ENCODE measurements at places on chromosomes 12 and 14. TPM values are rescaled to one million over a fixed set of nuclear protein-coding genes. Genes with fewer than 3 reads are reported as not detected.

DNA sequence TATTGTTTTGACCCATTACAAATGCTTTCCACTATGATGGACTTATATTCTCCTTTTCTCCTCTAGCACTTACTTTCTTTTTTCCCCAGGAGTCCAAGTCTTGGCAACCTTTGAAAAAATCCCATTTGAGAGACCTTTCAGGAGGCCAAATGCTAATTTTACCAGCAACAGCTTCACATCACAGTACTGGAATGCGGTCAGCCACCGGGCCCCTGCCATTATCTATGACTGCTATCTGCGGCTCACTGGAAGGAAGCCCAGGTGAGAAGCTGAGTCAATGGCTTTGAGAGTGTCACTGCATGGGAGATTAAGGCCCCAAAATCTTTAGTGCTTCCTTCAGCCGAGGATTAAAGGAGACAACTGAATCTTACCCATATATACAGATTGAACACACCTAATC lies 64.2 kb downstream of the ERGIC2 start:
- DNase-seq: no peak

COL2A1 gene
- polyA plus RNA-seq: 60.3 TPM

DNA sequence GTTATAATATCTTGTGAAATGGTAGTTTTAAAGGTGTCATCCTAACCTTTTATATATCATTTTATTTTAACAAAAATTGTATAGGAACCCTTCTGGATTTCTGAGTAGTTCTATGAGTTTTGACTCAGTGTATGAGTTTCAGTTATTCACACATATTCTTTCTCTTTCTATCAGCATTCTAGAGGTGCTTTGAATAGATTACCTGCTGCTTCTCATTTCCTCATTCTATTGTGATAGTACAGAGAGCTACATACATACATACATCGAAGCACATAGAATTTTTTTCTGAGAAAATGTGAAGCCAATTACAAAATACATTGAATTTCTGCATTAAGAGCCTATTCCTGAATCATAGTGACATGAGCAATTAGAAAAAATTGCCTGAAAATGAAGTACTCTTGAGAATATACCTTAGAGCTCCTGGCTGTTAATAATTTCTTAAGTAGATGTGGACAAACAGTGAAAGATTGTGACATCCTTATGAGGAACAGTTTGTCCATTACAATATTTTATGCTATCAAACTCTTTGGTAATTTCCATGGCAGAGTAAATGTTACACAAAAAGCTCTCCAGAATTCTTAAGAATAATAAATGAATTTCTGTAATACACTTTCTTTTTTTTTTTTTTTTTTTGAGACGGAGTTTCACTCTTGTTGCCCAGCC lies 556.6 kb downstream of the TRHDE start:
- no peak for DNase-seq

- DNase-seq: no peak
Measured at GRCh38 chr12:63802012-63802608, 22.4 kb downstream of the RXYLT1 start.

GRCh38 chr14:96090441-96091148 lies 51.4 kb downstream of the C14orf132 start:
- peak; percentile 63 for DNase-seq

GRCh38 chr12:42686514-42687172 lies 97.1 kb upstream of the PRICKLE1 start:
- DNase-seq: no peak

OR4E2 gene
- not detected for polyA plus RNA-seq

RNFT2 gene
- 5.5 TPM for polyA plus RNA-seq

- DNase-seq: peak; percentile 17
Measured at GRCh38 chr12:58703866-58704265, 216.4 kb downstream of the LRIG3 start.

GRCh38 chr14:80607430-80608190 lies 333.9 kb downstream of the CEP128 start:
- no peak for DNase-seq

GRCh38 chr12:25741917-25742316 lies 188.8 kb upstream of the LMNTD1 start:
- no peak for DNase-seq

DNA sequence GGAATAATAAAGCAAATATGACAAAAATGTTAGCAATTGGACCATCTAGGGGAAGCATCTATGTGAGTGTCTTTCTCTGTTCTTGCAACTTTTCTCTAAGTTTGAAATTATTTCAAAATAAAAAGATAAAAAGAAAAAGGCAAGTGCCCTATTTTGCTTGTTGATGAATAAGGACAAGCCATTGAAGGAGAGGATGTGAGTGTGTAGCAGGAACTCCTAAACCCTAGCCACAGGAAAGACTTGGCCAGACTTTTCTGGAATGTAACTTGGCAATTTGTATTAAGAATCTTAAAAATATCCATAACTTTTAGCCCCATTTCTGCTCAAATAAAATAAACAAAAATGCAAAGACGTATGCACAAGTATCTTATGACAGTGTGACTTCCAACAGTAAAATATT lies 279.4 kb downstream of the CACNA1C start:
- no peak for DNase-seq

FGD6 gene
- 12.7 TPM for polyA plus RNA-seq

DNA sequence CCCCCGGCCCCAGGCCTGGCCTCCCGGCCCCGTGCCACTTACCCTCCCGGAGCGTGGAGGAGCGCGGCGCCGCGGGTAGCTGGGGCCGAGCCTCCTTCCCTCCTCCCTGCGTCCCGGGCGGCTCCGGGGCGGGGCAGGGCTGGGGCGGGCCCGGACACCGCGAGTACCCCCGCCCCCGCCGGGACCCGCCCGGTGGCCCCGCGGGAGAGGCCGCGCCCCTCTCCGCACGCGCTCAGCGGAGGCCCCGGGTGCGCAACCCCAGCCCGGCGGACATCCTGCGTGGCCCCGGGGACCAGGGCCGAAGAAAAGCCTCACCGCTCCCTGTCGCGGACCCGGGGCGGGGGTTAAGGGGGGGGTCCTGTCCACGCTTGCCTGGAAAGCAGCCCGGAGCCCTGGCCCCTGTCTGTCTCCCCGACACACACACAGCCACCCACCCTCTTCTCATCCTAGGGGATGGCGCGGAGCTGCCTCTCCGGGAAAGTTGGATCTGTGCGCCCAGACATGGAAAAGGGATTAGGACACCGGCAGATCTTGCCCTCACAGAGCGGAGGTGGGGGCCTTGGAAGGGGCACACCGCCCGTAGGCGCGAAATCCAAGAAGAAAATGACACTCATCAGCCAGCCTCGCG lies at the start of gene SYNE3:
Gene SYNE3 (minus strand): TSS at position 97 of the 628 bp plus-strand sequence. CDS start 40,829 bp downstream, outside the sequence.
- no peak for DNase-seq

DNA sequence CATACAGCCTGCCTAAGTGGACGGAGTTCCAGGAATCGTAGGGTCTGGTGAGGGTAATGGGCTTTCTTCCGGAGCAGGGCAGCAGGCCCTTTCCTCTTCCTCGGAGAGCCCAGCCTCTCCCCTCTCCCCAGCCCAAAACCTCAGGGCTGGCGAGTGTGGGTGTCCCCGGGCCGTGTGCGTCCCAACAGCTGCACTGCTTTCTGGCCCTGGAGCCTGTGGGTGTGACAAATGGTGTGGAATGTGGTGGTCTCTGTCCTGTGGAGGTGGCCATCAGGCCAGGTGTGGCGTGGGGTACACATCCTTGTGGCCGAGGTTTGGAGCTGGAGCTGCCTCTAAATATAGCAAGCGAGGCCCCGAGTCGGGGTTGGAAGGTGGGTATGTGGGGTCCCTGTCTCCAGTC lies 8.5 kb downstream of the ORAI1 start:
- no peak for DNase-seq

TAS2R19 gene
- 1.6 TPM for polyA plus RNA-seq

PRIMA1 gene
- polyA plus RNA-seq: 1.4 TPM

LIN7A gene
- polyA plus RNA-seq: 21.2 TPM

DNA sequence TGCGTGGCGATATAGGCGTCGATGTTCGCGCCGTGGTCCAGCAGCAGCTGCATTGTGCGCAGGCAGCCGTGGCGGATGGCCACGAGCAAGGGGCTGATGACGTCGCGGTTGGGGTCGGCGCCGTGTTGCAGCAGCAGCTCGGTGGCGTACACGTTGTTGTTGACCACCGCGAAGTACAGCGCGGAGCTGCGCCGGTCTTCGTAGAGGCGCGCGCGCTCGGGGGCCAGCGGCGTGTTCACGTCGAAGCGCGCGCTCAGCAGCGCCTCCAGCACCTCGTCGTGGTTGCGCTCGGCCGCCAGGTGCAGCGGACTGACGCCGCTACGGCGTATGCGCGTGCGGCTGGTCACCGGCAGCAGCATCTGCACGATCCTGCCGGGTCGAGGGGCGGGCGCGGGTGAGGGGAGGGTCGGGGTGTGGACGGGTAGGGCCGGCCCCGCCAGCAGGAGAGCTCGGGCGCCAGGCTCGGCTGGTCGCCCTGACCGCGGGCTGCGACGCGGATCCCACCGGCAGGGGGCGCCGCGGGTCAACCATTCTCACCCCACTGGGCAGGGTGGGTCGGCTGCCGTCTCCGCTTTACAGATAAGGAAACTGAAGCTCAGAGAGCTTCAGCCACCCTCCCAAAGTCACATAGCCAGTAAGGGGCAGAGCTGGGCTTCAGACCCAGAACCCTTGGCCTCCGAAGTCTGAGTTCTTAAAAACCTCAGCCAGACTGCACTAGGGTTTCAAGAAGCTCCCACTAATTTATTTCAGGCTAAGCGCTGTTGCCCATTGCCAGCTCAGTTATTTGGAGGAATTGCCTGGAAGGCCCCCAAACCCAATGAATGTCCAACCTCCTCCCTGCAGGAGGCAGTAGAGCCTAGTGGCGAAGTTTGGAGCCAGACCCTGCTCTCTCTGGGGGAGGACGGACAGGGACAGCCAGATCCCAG lies 12.4 kb downstream of the FAM181A start:
- DNase-seq: peak; percentile 50

DNA sequence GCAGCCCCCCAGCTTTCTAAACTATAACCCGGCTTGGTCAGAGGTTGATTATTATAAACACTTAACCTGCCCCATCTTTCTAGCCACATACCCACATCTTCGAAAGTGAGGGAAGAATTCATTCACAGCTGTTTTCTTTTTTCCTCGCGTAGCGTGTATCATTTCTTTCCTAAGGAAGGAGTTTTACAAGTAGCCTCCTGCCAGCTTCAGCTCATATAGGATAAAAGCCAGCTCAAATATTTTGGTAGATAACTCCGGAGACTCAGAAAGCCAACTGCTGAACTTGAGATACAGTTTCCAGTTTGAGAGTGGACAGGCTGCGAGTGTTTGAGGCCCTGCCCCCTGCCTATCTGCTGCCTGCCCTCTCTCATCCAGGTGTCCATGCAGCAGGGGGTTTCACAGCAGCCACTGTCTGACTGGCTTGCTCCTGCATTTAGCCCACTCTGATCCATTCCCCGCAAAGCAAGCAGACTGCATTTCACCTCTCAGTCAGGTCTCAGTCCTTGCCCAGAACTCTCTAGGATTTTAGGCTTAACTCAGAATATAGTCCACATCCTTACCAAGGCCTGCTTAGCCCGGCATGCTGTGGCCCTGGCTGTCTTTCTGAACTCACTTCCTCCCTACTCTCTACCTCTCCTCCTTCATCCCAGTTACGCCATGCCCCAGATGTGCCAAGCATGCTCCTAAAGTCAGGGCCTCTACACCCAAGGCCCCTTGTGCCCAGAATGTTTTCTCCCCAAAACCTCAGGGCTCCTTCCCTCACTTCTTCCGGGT lies 46.9 kb downstream of the EVL start:
- no peak for DNase-seq

- no peak for DNase-seq
Measured at GRCh38 chr12:8123124-8123912, at the start of gene CLEC4A. CLEC4A (plus strand) TSS chr12:8123617; CDS start chr12:8123879, 262 bp downstream.

KCNH3 gene
- 8.0 TPM for polyA plus RNA-seq

- DNase-seq: no peak
Measured at GRCh38 chr12:96878704-96879103, 28.4 kb upstream of the NEDD1 start.

DNA sequence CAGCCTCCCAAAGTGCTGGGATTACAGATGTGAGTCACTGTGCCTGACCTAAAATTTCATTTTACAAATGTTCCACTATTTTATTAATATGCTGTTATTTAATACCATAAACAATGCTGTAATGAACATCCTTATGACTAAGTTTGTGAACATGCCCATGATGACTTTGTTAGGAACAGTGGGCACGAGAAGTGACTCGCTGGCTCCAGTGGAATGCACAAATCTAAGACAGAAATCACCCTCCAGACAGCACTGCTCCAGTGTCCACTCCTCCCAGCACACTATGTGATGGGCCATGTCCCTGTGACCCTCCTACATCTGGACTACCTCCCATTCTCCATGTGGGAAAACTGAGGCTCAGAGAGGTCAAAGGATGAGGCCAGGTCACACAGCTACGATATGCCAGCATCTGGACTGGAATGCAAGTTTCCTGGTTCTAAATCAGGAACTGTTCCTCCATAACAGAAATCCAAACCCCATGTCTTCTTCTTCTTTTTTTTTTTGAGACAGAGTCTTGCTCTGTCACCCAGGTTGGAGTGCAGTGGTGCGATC lies 57.9 kb downstream of the GPR68 start:
- no peak for DNase-seq

- no peak for DNase-seq
Measured at GRCh38 chr12:123599721-123600120, 2.2 kb upstream of the DDX55 start.

GRCh38 chr12:109109746-109110350 lies 6.5 kb upstream of the ACACB start:
- no peak for DNase-seq

SLC25A47 gene
- not detected for polyA plus RNA-seq

TAS2R20 gene
- polyA plus RNA-seq: 2.5 TPM

SUDS3 gene
- 42.6 TPM for polyA plus RNA-seq

- DNase-seq: no peak
Measured at GRCh38 chr14:39472078-39472477, 39.8 kb upstream of the FBXO33 start.

- DNase-seq: no peak
Measured at GRCh38 chr14:95485222-95485819, 31.1 kb downstream of the SYNE3 start.

P2RX2 gene
- 1.8 TPM for polyA plus RNA-seq

DNA sequence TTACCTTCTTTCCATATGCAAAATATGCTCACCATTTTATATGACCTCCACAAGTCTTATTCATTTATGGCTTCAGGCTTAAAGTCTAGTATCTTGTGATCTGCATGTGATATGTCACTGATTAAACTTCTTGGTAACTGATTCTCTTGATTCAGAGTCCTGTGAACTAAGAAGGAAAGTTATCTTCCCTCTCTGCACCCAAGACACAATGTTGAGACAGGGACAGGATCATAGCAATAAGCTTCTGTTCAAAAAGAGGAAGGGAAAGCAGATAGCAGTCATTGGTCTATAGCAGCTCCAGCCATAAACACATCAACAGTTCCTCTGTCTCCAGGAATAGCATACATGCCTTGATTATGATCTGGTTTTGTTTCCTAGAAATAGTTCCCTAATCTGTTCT lies 103.1 kb downstream of the UNC79 start:
- DNase-seq: no peak

GRCh38 chr12:113274848-113275247 lies 53.6 kb downstream of the TPCN1 start:
- no peak for DNase-seq

DNA sequence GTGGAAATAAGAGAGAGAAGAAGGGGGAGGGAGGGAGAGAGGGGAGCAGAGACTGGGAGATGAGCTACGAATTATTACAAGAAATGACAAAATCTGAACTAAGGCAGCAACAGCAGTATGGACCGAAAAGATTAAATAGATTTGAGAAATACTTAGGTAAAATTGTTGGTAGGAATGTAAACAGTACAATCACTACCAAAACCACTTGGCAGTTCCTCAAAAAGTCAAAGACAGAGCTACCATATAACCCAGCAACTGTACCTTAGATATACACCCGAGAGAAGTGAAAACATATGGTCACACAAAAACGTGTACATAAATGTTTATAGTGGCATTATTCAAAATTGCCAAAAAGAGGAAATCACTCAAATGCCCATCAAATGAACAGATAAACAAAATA lies 14.1 kb downstream of the KRAS start:
- no peak for DNase-seq

GRCh38 chr12:57390174-57390573 lies 40.7 kb downstream of the R3HDM2 start:
- DNase-seq: no peak
